ENCODE measurements at places on chromosomes 4 and X. TPM values are rescaled to one million over a fixed set of nuclear protein-coding genes. Genes with fewer than 3 reads are reported as not detected.

RGN gene
- total RNA-seq = 0.33 TPM

STATH gene
- total RNA-seq = not detected

CLNK gene
- not detected for total RNA-seq

LEF1 gene
- total RNA-seq = 3.1 TPM

ARMCX4 gene
- 15.4 TPM for total RNA-seq

DCLK2 gene
- total RNA-seq = 20.0 TPM

RNF175 gene
- total RNA-seq = 0.62 TPM

UTP3 gene
- 23.8 TPM for total RNA-seq

NHSL2 gene
- 2.1 TPM for total RNA-seq

IRAK1 gene
- 88.0 TPM for total RNA-seq

NAP1L2 gene
- total RNA-seq = 0.87 TPM

NPNT gene
- total RNA-seq = 2.7 TPM

TRIM60 gene
- not detected for total RNA-seq

UGT2B17 gene
- not detected for total RNA-seq

BTC gene
- total RNA-seq = 0.41 TPM

SMIM10 gene
- total RNA-seq = 4.7 TPM

CYP2U1 gene
- 16.4 TPM for total RNA-seq

GRCh38 chrX:153190381-153190780 lies 11.3 kb downstream of the MAGEA1 start:
- H3K36me3 ChIP-seq = no peaks in the 10 kb centered on the region

GRCh38 chrX:70255452-70255851 lies 4.6 kb downstream of the P2RY4 start:
- no peak overlapping the region for H3K4me3 ChIP-seq
- H3K27ac ChIP-seq = no peak overlapping the region
- H3K36me3 ChIP-seq = no peaks in the 10 kb centered on the region

GRCh38 chrX:31670245-31670644 lies 598.4 kb upstream of the FTHL17 start:
- H3K27ac ChIP-seq = no peak overlapping the region
- no peaks in the 10 kb centered on the region for H3K27me3 ChIP-seq
- peaks cover 5% of the 10 kb centered on the region for H3K36me3 ChIP-seq
- H3K4me3 ChIP-seq = no peak overlapping the region
- no peaks in the 10 kb centered on the region for H3K4me1 ChIP-seq

DNA sequence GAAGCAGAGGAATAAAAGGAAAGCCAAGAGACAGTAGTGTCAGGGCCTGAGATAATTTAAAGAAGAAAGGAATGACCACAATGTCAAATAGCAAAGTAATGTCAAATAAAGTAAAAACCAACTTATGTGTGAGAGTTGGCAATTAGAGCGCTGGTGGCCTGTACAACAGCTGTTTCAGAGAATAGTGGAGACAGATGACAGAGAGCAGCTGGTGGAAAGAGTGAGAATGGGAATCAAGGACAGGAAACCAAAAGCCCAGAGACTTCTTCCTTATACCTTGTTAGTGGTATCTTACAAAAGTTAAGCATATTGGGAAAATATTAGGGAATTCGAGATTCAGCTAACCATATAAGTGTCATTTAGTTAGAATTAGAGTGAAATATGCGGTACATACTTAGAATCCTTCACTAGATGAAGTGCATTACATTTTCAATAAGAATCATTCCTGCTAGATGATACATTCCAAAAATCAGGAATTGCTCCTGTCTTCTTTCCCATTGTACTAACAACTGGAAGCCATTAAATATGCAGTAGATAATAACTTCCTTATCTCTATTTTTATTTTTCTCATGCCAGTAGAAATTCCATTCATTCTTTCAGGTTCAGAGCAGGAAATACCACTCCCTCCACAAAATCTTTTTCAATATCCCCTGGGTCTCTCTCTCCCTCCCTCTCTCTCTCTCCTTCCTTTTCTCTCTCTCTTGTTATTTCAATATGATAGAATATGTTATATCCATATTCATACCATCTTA lies 525.4 kb downstream of the CENPC start:
- no peak overlapping the region for H3K4me3 ChIP-seq
- H3K27me3 ChIP-seq = no peaks in the 10 kb centered on the region
- H3K27ac ChIP-seq = peak overlapping the region; percentile 65
- peaks cover 3% of the 10 kb centered on the region for H3K36me3 ChIP-seq

DNA sequence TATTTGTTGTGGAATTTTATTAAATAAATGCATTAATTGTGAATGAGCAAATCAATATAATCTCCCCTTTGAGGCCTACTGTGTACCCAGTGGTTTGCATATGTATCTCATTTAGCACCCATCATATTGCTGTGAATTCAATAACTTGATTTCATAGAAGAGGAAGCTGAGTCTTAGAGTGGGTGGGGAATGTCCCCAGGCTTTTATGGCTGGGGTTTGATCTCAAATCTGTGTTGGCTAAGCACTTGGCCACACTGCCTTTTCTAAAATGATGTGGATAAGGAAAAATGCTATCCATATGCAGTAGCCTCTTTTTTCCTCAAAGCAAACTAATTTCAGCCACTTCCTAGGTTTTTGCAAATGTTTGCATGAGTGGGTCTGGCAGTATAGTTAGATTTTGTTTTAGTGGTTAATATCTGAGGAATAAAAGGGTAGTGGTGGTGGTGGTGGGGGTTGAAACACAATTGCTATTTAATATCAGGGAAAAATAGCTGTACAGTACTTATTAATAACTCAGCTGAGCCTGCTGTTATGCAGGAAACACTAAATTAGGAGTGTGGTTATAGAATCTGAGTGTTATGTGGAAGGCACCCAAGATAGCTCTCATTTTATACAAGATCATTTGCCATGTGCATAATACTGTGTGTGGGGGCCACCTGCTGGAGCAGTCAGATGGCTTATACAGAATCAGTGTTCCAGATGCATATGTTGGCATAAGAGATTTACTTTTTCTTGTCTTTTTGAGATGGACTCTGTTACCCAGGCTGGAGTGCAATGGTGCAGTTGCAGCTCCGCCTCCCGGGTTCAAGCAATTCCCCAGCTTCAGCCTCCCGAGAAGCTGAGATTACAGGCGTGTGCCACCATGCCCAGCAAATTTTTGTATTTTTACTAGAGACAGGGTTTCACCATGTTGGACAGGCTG lies 108.0 kb downstream of the TMEM131L start:
- DNase-seq = no peak
- H3K4me3 ChIP-seq = no peak overlapping the region
- peaks cover 2% of the 10 kb centered on the region for H3K36me3 ChIP-seq
- H3K4me1 ChIP-seq = peaks cover 14% of the 10 kb centered on the region
- H3K27me3 ChIP-seq = no peaks in the 10 kb centered on the region
- H3K27ac ChIP-seq = no peak overlapping the region

DNA sequence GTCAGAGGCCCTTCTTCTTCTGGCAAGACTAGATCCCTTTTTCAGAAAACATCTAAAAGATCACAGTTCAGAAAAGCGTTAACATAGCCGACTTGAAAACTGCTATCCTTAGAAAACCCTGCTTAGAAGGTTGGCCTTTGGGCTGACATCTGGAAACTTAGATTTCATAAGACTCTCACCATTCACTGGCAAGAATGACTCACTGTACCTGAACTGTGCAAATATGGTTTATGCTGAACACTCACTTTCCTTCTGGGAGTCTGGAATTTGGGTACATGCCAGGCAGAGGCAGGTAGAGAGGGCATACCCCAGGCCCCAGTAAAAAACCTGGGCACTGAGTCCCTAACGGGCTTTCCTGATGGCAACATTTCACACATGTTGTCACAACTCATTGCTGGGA lies 88.8 kb upstream of the GPC3 start:
- H3K27ac ChIP-seq = no peak overlapping the region
- no peaks in the 10 kb centered on the region for H3K36me3 ChIP-seq
- peaks cover 19% of the 10 kb centered on the region for H3K4me1 ChIP-seq

- no peak for DNase-seq
- H3K4me1 ChIP-seq = no peaks in the 10 kb centered on the region
- H3K36me3 ChIP-seq = no peaks in the 10 kb centered on the region
- no peaks in the 10 kb centered on the region for H3K27me3 ChIP-seq
- no peak overlapping the region for H3K4me3 ChIP-seq
Measured at GRCh38 chrX:151564035-151564434, 560 bp downstream of the PASD1 start.

- no peaks in the 10 kb centered on the region for H3K36me3 ChIP-seq
- DNase-seq = no peak
- H3K4me1 ChIP-seq = no peaks in the 10 kb centered on the region
- H3K27ac ChIP-seq = no peak overlapping the region
Measured at GRCh38 chr4:180434131-180434895, 1808.9 kb upstream of the TENM3 start.

DNA sequence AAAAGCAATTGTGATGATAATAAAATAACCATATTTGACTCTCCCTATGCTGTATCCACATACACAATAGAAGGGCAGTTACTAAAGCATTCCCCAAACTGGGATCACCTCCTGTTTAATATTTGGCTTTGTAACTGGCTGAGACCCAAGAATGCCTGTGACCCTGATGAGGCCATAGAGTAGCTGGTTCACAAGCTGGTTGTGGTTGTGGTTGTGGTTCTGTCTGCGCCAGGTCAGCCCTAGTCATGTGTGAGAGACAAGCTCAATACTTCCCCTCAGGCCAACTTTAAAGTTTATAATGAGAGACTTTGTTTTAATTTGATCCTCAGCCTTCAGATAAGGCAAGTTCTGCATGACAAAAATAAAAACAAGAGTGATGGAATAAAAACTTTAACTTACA lies 209.9 kb downstream of the PARM1 start:
- no peaks in the 10 kb centered on the region for H3K27me3 ChIP-seq
- H3K36me3 ChIP-seq = no peaks in the 10 kb centered on the region
- peak overlapping the region; percentile 45 for H3K27ac ChIP-seq
- H3K4me3 ChIP-seq = no peak overlapping the region

DNA sequence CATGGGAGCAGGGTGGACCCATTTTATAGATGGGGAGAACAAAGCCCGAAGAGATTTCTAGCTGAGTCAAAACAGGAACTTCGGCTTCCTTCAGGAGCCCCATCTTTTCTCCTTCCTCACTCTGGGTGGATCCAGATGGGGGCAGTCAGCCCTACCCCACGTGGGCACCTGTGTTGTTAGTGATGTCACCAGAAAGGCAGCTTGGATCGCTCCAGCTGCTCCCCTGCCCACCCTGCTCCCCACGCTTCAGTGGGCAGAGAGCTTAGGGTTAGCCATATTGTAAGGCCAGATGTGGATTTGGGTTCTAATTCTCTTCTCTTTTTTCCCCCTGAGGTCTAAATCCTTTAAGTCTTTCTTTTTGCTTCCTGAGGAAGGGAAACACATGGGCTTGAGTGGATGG lies 132.3 kb upstream of the PJA1 start:
- no peak overlapping the region for H3K27ac ChIP-seq
- H3K4me3 ChIP-seq = no peak overlapping the region
- no peaks in the 10 kb centered on the region for H3K36me3 ChIP-seq
- H3K27me3 ChIP-seq = no peaks in the 10 kb centered on the region
- DNase-seq = no peak

GRCh38 chrX:136635235-136635634 lies 12.7 kb upstream of the CD40LG start:
- no peaks in the 10 kb centered on the region for H3K36me3 ChIP-seq
- no peaks in the 10 kb centered on the region for H3K4me1 ChIP-seq
- no peaks in the 10 kb centered on the region for H3K27me3 ChIP-seq
- no peak overlapping the region for H3K27ac ChIP-seq
- H3K4me3 ChIP-seq = no peak overlapping the region
- no peak for DNase-seq

DNA sequence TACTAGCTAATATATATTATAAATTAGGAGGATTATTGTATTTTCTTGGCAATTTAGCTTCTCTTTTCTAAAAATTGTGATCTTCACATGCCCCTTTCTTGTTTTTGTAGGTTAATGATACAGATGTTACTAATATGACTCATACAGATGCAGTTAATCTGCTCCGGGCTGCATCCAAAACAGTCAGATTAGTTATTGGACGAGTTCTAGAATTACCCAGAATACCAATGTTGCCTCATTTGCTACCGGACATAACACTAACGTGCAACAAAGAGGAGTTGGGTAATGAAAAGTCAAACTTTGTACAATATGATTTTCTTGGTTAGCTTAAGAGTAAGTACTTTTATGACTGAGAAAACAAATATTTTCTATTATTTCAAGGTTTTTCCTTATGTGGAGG lies 74.1 kb downstream of the SLC10A6 start:
- no peaks in the 10 kb centered on the region for H3K4me1 ChIP-seq
- no peaks in the 10 kb centered on the region for H3K27me3 ChIP-seq
- peaks cover 26% of the 10 kb centered on the region for H3K36me3 ChIP-seq
- no peak for DNase-seq

- no peak overlapping the region for H3K4me3 ChIP-seq
- DNase-seq = no peak
- no peaks in the 10 kb centered on the region for H3K36me3 ChIP-seq
Measured at GRCh38 chr4:177726111-177726510, 283.9 kb upstream of the AGA start.

- peaks cover 6% of the 10 kb centered on the region for H3K27me3 ChIP-seq
- no peak overlapping the region for H3K27ac ChIP-seq
- no peaks in the 10 kb centered on the region for H3K36me3 ChIP-seq
- DNase-seq = no peak
- peaks cover 11% of the 10 kb centered on the region for H3K4me1 ChIP-seq
Measured at GRCh38 chr4:69753686-69754085, 6.7 kb downstream of the SULT1B1 start.

All from chondrocyte (in vitro differentiated cells).